ENCODE measurements at places on chromosomes 1 and 21.
A peak's percentile ranks its signal among the peaks of the same experiment; 100 is the strongest.

- no peak for DNase-seq
These were observed 2.5 kb upstream of the DHRS3 start for GRCh38 chr1:12620488-12620865.

- DNase-seq = peak; percentile 67
These were observed 124.9 kb upstream of the IFFO2 start for GRCh38 chr1:19081218-19081893.

DNA sequence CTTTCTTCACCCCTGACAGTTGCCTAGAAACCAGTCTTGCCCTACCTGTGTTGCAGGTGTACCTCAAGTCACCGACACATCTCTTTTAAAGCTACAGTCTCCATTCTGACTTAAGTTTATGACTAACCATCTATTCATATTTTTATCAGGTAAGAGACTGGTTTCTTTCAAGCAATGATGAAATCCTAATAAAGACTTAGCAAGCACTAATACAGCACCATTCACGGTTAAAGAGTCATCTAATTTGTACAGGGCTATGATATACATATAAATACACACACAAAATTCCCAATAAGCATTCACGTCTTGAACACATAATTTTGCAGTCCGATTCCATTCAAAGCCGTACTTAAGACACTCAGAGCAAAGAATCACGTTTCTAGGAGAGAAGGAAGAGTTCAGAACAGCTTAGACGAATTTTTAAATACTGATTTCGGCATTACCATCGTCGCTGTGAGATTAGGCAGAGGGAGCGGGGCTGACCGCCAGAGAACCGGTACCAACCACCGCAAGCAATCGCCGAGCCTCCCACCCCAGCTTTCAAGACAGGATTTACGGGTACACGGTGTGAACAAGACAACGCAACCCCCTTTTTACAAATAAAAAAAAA is 943 bp downstream of the ERRFI1 start:
- no peak for DNase-seq

DNA sequence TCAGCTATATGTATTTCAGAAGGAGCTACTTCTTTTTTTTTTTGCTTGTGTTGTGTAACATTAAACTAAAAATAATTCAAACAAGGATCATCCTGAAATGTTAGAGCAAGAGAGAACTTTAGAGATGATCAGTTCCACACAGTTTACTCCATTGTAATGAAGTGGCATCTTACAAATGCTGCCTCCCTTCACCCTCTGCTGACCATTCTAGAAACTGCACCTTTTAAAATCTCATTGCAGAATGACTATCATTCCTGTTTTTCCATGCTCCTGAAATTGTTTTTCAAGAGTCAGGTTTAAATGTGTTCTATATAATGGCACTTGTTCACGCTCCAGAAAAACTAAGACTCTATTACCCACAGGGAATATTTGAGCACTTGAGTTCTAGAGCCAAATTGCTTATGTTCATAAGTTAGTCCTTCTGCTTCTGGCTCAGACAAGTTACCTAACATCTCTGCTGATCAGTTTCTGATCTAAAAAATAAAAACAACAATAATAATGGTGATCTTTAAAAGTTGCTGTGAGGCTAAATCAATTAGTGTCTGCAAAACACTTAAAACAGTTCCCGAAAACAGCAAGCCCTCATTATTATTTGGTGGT is 21.5 kb upstream of the SLC44A5 start:
- no peak for DNase-seq
